ENCODE measurements at places on chromosomes 11 and 22.

DNA sequence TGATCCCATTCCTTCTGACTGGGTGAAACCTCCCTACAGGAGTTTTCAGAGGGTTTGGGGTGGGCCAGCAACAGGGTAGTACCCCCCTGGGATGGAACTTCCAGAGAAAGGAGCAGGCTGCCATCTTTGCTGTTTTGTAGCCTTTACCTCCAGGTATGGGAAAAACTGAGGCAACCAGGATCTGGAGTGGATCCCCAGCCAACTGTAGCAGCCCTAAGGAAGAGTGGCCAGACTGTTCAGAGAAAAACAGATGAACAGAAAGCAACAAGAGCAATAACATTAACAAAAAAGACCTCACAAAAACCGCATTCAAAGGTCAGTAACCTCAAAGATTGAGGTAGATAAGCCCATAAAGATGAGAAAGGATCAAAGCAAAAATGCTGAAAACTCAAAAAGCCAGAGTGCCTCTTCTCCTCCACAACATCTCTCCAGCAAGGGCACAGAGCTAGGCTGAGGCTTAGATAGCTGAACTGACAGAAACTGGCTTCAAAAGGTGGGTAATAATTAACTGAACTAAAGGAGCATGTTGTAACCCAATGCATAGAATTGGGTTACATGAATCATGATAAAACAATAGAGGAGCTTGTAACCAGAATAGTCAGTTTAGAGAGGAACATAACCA, 1288.6 kb upstream of the CNTN5 start:
- no peak for DNase-seq

DNA sequence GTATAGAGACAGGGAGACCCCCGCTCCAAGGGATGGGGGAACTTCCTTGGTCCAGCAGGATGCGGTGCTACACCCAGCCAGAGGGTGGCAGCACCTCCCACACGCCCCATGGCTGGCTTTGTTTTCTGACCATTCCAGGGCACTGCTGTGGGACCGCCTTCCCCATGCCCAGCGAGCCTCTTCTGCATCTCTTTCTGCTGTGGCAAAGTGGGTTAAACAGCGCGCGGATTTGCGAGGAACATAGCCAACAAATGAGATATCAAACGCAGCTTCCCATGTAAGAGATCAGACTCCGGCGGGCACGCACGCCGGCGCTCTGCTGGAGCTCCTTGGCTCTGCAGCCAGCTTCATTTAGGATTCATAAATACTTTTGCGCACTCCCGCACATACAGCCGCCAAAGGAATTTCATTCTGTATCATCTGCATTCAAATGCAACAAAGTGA, 485.8 kb upstream of the CADM1 start:
- no peak for DNase-seq

DNA sequence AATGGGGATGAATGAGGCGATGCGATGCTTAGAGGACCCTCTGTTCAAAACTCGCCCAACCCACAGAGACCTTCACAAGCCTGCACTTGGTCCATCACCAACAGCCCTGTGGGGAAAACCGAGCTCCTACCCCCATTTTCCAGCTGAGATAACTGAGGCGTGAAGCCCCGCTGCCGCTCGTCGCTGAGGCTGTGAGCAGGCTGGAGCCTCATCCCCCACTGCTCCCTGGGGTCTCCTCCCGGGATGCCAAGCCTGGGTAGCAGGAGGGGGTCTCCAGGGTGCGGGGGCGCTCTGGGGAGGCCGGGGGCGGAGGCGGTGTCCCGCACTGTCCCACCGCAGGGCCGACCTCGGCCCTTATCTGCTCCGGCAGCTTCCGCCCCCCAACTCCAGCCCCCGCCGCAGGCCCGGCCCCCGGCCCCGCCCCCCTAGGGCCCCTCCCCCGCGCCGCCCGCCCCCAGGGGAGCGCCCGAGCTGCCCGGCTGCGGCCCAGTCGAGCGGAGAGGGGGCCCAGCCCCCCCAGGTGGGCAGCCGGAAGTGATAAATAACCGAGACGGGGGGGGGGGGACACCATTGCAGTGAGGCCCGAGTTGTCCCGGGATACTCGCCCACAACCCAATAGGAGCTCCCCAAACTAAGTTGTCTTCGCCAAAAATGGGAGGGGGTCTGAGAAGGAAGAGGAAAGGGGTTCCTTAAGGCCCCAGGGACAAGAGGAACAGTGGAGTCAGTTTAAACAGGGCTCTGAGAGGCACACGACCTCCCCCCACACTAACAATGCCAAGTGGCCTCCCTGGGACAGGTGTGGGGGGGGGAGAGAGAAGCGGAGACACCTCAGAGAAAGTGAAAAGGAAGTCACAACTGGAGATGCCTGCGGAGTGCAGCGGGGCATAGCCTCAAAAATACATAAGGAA, 8.3 kb upstream of the SLC39A13 start:
- no peak for DNase-seq

DNA sequence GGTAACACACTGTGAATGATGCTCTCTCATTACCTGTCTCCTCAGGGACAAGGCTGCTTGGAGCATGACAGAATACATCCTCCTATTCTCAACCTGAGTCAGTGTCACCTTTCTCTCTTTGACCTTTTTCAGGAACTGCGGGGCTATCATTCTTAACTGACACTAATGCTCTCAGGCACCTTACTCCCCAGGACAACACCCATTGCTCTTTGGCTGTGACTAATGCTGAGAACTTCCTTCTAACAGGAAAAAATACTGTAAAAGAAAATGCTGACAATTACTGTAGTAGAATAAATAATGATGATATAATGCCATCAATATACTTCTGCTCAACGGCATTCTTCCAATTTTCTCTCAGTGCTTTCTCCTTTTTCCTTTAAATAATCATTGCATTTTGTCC, 2082.7 kb upstream of the RAG2 start:
- DNase-seq = no peak

DNA sequence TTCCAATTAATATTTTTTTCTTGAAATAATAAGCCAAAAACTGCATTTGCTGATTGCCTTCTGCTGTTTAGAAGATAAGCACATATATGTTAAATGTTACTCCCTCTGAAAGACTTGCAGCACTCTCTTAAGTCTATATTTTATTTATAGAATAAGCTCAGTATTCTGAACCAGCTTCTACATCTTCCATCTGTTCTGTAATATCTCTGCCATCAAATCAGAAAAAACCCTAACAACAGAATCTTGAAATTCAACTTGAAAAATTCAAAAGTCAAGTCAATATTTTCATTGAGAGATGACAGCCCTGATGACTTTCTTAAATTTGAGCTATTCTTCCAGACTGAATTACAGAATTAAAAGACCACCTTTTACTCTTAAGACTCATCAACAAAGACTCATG, 247.9 kb downstream of the NELL1 start:
- DNase-seq = no peak

DNA sequence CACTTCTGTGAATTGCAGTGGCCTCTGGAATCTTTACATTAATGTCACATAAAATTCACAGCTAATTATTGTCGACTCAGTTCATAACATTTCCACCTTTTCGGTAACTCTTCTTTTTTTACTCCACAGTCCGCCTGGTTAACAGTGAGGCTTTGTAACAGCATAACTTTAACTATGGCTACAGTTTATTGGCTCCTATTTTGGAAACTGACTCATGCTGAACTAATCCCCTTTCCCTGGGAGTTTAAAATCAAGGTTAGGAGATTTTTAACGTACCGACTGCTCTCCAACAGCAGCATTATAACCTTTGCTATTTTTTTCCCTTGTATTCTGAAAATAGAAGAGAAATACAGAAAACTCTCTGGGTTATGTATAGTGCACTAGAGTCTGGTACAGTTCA, 3.2 kb upstream of the POGLUT3 start:
- DNase-seq = no peak

DNA sequence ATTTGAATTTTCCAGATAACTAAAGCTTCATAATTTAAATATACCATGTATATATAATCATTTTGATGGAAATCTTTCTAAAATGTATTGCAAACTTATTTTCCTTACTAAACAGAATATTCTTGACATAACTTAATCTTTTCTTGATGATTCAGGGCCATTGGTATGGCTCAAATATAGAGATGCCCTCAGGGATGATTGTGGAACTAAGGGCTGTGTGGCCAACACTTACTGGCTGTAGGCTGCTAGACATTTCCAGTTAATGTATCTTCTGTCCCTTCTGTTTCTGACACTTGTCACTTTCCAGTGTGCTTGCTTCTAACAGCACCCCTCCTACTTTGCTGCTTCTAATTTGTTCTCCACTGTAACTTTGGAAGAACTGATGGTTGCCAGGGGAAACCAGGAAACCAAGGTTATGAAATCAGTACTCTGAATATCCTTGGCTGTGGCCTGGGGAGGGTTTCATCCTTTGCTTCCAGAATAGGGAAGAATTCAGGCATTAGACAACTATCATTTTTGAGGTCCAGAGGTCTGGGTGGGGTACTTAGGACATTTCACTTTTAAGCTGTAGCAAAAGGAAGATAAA, 697.2 kb downstream of the ETS1 start:
- DNase-seq = no peak

GRCh38 chr11:70319396-70320076, 49.0 kb downstream of the PPFIA1 start:
- DNase-seq = no peak

GRCh38 chr11:69497221-69497787, 15.8 kb downstream of the LINC01488 start:
- no peak for DNase-seq

Data from stimulated activated CD4-positive, alpha-beta T cell treated with anti-CD3 and anti-CD28 coated beads, Interleukin-4, amount 100 ng/mL, for 48 hours (primary cell).